ENCODE measurements at places on chromosomes 7 and 10.

DNA sequence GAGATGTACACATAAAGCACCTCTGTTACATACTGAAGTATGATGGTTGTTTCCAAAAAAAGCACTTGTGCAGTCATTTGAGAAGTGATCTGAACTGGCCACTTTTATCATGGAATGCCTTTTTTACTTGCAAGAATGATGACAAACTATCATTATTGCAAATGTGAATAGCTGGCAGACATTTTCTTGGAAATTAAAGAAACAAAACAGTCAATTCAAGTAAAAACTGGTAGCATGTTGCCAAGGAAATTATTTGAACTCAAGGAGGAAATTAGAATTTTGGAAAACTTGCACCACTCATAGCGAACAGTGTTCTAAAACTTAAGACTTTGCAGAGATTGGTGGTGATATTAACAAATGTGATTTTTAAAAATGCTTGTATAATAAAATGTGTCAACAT is 6.6 kb downstream of the RHEB start:
- no peak for DNase-seq

DNA sequence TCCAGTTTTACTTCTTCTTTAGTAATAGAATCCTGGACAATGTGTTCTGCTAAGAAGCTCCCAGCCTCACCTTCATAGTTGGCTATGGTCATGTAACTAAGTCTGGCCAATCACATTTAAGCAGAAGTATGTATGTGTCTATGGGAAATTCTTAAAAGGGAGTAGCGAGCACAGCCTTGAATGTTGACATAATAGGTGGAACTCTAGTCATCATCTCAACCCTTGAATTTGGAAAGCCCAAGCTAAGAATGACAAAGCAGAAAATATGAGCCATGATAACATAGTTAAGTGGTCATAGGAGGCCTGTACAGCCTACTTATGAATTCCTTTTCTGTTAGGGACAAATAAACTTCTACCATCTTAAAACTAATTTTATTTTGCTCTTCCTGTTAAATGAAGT is 134.1 kb downstream of the MAGI2 start:
- no peak for DNase-seq

DNA sequence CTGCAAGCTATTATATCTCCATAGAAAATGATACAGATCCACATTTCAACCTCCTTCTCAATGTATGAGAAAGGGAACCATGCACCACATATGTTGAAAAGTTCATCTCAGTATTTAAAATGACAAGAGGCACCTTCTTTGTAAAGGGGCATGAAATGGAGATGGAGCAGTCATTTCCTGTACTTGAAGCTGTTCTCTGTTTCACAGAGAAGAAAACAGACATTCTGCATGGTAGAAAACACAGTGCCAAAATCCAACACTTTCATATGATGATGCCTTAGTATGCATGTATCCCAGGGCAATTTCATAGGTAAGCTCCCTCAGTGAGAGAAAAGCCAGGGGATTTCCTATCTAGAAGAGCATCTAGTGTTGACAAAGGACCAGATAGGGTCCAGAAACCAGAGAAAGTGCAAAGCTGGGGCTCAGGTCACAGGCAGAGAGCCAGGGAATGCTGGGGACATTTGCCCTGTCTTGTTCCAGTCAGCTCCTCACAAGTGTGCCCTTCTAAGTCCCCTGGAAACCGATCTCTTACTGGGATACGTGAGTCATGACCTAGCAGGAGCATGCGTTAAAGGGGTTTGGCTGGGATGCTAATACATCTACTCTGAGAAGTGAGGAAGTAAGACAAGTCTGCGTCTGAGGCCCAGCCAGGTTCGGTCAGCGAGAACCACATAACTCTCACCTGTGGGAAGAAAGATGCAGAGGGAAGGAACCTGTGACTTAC is 118.7 kb downstream of the ICA1 start:
- no peak for DNase-seq

DNA sequence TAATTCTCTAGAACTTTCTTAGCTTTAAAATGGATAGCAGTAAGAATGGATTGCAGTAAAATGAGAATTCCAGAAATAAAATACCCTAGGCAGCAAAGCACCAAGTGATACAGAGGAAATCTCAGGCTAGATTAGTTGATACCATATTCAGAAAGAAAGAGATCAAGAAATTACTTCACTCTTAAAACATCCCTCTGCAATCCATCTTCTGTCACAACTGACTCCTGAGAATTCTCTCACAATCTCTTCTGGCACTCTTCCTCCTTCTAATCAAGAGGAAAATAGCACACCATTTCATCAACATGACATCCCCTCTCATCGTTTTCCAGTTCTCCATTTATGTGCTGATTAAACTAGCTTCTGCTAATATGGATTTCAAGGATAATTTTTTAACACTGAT is 42.2 kb upstream of the LAMB1 start:
- no peak for DNase-seq

GRCh38 chr7:44329081-44329480 is 3.7 kb upstream of the CAMK2B start:
- no peak for DNase-seq

DNA sequence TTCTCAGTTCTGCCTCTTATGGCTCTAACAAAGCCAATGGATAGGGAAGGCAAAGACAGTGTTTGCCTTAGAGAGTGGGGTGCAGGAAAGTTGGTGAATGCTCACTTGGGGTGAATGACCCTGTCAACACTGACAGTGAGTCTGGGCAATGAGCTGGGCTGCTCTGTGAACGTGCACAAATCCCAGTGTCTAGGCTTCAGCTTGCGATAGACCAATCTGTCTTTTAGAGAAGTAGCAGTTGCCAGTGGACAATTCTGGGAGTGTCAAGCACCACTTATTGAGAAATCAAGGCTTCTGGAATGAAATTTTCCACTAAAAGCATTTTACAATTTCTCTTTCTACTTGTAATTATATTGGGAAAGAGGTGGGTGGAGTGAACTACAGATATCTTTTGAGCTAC is 141.4 kb downstream of the HERPUD2 start:
- no peak for DNase-seq

- no peak for DNase-seq
These were observed 11.6 kb downstream of the MICALL2 start for GRCh38 chr7:1447551-1448244.

DNA sequence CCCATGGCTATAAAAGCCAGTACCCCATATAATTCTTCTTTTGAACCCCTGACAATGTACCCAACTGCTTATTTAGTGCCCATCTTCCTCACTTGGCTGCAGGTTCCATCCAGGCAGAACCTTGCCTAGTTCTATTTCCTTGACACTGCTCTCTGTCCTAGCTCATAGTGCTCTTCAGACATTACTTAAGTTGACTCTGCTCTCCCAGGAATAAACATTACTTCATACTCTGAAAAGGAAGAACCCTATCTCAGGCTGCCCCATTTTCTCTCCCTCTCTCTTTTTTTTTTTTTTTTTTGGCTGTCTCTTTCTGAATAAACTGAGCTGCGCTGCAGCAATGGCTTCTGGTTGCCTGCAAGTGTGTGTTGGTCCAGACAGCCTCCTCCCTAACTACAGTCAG is 21.0 kb downstream of the ACTA2 start:
- DNase-seq, result no peak

GRCh38 chr10:13690281-13690825 is 103.6 kb downstream of the PRPF18 start:
- DNase-seq, result no peak

GRCh38 chr7:5452937-5453540 is 29.4 kb upstream of the TNRC18 start:
- no peak for DNase-seq

- DNase-seq, result no peak
These were observed 84.9 kb upstream of the MKI67 start for GRCh38 chr10:128211064-128211504.

GRCh38 chr7:123796568-123796967 is 47.8 kb upstream of the WASL start:
- DNase-seq, result no peak

GRCh38 chr10:114096864-114097263 is 53.2 kb downstream of the ADRB1 start:
- DNase-seq, result no peak

DNA sequence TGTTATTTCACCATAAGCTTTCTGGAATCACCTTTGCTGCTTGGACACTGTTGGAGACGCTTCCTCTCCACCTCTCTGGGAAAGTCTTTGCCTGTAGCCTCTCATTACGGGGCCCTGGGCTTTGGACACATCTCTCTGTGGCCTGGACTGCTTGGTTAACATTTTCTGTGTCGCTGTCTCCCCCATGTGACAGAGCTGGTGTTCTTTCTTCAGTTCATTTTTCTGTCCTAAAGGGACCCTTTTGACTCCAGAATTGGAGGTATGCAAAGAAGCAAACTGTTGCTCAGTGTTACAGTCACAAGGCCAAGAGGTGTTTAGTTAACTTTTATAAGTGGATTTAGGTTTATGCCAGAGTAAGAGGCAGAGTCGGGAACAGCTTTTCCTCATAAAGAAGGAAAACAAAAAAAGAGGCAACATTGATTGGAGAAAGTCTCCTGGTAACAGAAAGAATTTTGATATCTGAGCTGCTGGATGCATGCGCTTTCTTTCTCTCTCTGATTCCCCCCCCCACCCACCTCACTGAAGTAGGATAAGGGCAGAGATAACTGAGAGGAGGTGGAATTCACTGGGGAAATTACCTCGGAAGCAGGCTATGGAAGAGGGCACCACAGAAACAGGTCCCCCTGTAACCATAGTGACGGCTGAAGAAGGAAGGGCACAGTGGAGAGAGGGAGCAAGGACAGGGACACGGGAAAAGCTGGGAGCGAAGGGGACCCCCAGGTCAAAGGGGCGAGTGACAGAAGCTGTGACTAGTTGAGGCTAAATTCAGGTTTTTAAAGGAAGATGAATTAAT is 57.8 kb downstream of the LGI1 start:
- DNase-seq, result peak; percentile 9

GRCh38 chr10:103870516-103870915 is 15.1 kb upstream of the SH3PXD2A start:
- DNase-seq, result no peak

Measured in NCI-H1930 (cell line).